ENCODE measurements at places on chromosomes 11 and 22.
A peak's percentile ranks its signal among the peaks of the same experiment; 100 is the strongest.

DNA sequence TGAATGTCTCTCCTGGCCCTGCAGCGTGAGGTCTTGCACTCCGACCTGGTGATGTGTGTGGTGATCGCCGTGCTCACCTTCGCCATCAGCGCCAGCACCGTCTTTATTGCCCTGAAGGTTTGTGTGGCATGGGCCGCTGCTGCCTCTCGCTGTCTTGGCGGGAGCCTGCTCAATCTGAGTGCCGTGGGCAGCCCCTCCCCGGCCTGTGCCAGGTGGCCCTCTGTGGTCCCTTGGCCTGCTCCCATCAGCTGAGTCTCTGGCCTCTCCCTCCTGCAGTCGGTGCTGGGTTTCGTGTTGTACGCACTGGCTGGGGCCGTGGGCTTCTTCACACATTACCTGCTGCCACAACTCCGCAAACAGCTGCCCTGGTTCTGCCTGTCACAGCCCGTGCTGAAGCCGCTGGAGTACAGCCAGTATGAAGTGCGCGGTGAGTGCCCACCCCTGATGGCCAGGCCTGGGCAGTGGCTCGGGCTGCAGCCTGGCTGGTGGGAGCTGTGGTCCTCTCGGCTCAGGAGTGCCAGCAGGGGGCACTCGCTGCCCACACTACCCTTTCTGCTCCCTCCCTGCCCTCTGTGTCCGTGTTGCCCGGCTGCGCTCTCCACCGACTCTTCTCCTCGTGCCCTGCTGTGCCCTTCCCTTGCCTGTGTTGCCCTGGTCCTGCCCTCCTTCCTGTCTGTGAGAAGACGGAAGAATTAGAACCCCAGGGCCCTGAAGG is 10.2 kb downstream of the PCNX3 start:
- DNase-seq, result peak; percentile 52

GRCh38 chr11:19173964-19174638 is 27.7 kb downstream of the CSRP3 start:
- no peak for DNase-seq

- no peak for DNase-seq
These were observed 53.5 kb downstream of the VSIG10L2 start for GRCh38 chr11:125999234-125999880.

GRCh38 chr11:123373754-123374621 is 56.1 kb upstream of the GRAMD1B start:
- DNase-seq, result no peak

DNA sequence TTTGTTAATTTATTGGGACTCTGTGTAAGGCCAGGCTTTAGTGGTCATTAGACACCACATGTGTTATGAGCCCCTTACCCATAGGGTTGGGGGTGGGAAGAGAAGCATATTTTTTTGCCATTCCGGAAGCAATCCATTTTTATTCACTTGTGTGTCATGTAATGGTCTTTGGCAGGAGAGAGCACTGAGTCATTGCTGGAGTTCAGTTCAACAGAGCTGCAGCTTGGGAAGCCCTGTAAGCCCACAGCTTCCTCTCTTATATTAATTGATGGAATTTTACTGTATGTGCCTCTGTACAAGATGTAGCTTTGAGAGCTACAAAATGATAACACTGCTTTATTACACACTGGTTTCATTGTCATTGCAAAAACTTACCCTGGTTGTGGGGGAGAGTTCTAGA is 177.3 kb upstream of the SORL1-AS1 start:
- DNase-seq, result no peak

DNA sequence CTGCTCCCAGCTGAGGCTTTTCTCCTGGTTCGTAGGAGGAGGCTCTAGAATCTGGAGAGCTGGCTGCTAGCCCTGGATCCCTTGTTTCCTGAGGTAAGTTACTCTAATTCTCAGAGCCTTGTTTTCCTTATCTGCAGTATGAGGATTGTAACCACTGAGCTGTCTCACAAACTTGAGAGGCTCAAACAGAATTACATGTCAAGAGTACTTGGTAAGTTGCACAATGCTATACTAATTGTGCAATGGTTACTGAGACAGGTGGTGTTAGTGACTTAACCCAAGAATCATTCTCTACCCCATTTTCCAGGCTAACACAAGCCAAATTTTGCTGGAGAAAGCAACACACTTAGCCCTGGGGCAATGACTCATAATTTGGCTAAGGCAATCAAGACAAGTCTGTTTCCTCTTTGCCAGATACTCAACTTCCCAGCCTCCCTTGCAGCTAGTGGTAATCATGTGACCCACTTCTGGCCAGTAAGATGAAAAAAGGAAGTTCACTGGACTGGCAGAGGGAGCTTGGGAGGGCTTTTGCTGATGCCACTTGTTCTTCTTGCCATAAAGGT is 348.0 kb downstream of the TENM4 start:
- no peak for DNase-seq

- no peak for DNase-seq
These were observed 2.4 kb upstream of the RASL10A start for GRCh38 chr22:29317827-29318454.

DNA sequence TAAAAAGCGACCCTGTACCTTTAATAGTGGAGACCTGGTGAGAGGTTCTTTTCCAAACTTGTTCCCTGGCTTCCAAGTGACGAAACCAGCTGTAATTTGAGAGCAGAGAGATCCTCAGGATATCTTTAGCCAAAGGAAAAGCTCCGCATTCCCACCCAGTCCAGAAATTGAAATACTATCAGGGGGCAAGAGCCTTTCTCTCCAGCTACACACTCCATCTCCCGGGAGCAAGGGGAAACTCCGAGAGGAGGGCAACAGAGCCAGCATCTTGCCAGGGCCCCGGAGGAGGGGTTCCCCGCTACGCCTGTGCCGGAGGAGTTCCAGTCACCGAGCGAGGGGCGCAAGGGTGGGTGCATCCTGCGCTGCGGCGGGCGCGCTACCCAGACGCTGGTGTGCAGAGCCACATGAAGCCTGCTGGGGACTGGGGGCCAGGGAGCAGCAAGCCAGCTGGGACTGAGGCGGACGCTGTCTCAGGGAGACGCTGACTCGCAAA is at the start of gene FIBIN:
TSS of gene FIBIN (plus strand) at position 148 of the 493 bp plus-strand sequence. CDS start 415 bp downstream, outside the sequence.
- peak; percentile 8 for DNase-seq

- DNase-seq, result peak; percentile 22
These were observed 388 bp downstream of the TMEM121B start for GRCh38 chr22:17120711-17121232.

DNA sequence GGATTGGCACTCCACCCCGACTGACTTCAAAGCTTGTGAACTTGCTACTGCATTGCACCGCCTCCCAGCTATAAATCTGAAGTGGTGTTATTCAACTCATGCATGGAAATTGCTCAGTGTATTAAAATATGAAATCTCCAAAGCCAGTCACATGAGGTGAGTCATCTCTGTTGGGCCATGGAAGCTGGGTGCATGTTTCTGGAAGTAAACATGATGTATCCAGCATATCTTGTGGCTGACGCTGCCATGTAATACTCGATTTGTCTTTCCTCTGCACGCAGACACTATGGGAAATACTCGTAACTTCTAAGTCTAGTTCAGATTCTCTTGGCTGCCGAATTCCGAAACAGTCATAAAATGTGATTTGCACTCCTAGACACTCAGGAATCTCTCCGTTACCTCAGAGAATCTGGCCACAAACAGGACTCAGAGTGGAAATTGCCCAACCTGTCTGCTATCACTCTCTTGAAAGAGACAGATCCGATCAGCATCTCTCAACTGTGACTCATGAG is 154.9 kb upstream of the MPPED2 start:
- no peak for DNase-seq

DNA sequence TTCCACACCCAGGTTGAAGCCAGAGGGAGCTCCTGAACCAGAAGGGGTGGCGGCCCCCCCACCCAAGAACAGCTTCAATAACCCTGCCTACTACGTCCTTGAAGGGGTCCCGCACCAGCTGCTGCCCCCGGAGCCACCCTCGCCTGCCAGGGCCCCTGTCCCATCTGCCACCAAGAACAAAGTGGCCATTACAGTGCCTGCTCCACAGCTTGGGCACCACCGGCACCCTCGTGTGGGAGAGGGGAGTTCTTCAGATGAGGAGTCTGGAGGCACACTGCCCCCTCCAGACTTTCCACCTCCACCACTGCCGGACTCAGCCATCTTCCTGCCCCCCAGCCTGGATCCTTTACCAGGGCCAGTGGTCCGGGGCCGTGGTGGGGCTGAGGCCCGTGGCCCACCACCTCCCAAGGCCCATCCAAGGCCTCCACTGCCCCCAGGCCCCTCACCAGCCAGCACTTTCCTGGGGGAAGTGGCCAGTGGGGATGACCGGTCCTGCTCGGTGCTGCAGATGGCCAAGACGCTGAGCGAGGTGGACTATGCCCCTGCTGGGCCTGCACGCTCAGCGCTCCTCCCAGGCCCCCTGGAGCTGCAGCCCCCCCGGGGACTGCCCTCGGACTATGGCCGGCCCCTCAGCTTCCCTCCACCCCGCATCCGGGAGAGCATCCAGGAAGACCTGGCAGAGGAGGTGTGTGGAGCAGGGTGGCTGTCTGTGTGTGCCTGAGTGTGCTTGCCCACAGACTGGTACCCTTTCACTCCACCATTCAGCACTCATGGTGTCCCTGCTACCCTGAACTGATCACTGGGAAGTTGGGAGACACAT is 6.7 kb downstream of the PHOX2A start:
- no peak for DNase-seq

- no peak for DNase-seq
These were observed 2245.0 kb upstream of the RAG2 start for GRCh38 chr11:38842991-38843390.

DNA sequence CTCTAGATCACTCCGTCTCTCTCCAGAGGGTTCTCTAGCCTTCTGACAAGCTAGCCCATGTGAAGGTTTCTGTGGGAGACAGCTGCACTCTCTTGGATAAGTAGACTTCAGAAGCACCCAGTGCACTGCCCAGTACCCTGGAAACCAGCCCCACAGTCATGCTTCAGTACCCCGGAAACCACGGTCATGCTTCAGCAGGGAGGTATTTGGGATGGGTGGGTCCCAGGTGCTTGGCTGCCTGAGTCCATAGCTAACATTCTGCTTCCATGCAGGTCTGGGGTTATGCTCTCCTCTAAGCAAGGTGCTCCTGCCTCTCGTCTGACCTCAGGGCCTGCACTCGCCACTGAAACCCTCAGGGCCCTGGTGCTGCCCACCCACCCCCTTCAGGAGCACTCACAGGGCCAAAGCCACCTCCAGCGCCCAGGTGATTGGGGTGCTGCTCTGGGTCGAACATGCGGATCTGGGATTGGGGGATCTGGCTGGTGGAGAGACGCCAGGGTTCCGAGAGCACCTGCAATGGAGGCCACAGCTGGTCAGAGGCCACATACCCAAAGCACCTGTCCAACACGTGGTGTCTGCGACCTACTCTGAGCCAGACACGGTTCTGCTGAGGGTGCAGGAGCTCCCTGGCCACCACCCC is 7.3 kb upstream of the SYCE3 start:
- no peak for DNase-seq

- no peak for DNase-seq
These were observed 41.6 kb downstream of the C11orf71 start for GRCh38 chr11:114358716-114359115.

GRCh38 chr22:22218302-22218701 is 26.3 kb upstream of the VPREB1 start:
- no peak for DNase-seq

DNA sequence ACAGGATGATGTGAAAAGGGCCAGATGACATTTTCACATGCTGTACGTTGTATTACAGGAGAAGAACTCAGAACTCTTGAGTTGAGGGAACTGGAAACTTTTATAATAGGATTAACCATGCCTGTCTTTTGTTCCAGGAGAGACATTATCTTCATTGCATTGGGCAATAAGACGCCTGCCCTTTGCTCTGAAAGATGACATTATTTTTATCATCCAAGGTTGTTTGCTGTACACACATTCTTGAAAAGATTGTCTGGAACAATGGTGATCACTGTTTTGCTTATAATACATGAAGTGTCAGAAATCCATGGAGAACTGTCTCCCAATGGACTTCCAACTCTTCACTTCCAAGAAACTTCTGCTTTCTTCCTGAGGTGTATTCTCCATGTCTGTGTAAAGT is 334.6 kb upstream of the B3GAT1 start:
- DNase-seq, result no peak

All from amygdala (tissue), 56 donors.